Foreskin fibroblast (primary cell): ENCODE measurements at places on chromosomes 1 and 21.
A peak's percentile ranks its signal among the peaks of the same experiment; 100 is the strongest.

GRCh38 chr1:241639623-241640148, 483 bp downstream of the CHML start:
- DNase-seq: peak; percentile 49

DNA sequence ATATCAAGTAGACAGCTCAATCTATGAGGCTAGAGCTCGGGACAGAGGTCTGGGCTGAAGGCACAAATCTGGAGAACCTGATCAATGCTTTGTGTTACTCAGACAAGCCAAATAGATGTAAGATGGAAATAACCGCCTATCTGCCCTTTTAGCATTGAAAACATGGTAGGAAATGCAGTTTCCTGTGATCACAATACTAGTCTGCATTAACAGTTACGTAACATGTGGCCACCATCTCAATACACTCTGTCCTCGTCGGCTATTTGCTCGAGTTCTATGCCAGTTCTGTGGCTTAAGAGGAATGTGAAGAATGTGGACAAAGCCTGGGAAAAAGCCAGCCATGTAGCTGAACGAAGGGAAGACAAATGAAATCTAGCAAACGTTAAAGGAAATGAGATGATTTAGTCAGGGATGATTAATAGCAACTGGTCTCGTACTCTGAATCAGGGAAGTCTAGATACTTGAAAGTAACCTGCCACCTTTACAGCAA, 73.3 kb downstream of the HSF2BP start:
- DNase-seq: peak; percentile 97

DNA sequence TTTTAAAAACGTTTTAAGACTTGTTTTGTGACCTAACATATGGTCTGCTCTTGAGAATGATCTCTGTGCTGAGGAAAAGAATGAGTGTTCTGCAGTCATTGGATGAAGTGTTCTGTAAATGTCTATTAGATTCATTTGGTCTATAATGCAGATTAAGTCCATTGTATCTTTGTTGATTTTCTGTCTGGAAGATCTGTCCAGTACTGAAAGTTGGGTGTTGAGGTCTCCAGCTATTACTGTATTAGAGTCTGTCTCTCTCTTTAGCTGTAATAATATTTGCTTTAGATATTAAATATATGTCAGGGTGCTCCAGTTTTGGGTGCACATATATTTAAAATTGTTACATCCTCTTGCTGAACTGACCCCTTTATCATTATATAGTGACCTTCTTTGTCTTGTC, 43.2 kb downstream of the CELF3 start:
- no peak for DNase-seq

DNA sequence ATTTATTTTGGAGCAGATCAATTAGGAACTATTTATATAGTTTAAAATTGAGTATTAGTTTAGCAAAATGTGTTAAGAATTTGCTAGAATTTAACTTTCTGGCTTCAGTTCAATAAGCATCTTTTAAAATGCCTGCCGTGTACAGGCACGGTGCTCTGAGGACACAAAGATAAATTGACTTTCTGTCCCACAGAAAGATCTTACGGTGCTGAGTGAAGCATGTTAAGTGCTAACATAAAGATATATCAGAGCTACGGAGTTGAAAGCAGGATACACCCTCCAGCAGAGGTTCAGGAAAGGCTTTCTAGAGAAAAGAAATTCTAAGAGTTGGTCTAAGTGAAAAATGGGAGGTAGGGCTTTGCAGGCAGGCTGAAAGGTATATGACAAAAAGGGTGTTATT, 305.4 kb downstream of the GRIK1 start:
- no peak for DNase-seq

GRCh38 chr1:184322253-184322652, 64.6 kb upstream of the C1orf21 start:
- no peak for DNase-seq

- no peak for DNase-seq
Observed at GRCh38 chr21:33950431-33951079, 35.0 kb upstream of the ATP5PO start.

DNA sequence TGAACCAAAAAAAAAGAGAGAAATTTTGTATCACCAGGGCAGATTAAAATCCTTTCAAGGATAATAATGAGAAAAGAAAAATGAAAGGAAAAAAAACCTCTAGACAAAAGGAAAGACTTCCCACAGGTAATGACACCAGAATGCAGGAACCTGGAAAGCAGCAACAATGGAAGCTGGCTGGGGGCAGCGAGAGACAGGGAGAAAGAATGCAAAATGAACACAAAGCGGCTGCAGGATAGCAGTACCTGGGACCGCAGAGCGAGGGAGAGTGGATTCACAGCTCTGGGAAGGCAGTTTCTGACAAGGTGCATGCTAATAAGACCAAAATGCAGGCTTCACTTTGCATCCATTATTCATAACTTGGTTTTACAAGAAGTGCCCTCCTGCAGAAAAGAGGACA, 349.0 kb downstream of the SIPA1L2 start:
- no peak for DNase-seq

GRCh38 chr1:101245246-101245927, 8.6 kb downstream of the S1PR1 start:
- DNase-seq: no peak

- DNase-seq: no peak
Observed at GRCh38 chr1:15001317-15001915, 152.1 kb upstream of the TMEM51 start.

DNA sequence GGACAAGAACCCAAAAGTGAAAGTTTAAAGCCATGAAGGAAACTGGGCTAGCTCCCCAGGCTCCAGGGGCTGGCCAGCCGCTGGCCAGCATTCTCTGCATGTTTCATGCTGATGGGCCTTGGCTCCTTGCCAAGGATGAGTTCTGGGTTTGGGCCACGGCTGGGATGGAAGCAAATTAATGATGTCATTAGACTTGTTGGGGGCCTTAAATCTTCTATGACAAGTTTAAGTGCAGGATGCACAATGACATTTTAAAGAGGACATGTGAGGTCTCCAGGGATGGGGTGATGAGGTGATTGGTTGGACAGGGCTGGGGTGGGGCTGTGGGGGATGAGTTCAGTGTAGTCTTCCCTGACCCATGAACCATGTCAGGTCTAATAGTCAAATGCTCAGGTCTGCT, 199.6 kb downstream of the TRABD2B start:
- no peak for DNase-seq

- peak; percentile 75 for DNase-seq
Observed at GRCh38 chr1:115976062-115976920, at the start of gene SLC22A15. SLC22A15 (plus strand) TSS chr1:115976513; CDS start chr1:115976628, 115 bp downstream.

GRCh38 chr1:243723050-243723449, 127.0 kb downstream of the AKT3 start:
- no peak for DNase-seq

DNA sequence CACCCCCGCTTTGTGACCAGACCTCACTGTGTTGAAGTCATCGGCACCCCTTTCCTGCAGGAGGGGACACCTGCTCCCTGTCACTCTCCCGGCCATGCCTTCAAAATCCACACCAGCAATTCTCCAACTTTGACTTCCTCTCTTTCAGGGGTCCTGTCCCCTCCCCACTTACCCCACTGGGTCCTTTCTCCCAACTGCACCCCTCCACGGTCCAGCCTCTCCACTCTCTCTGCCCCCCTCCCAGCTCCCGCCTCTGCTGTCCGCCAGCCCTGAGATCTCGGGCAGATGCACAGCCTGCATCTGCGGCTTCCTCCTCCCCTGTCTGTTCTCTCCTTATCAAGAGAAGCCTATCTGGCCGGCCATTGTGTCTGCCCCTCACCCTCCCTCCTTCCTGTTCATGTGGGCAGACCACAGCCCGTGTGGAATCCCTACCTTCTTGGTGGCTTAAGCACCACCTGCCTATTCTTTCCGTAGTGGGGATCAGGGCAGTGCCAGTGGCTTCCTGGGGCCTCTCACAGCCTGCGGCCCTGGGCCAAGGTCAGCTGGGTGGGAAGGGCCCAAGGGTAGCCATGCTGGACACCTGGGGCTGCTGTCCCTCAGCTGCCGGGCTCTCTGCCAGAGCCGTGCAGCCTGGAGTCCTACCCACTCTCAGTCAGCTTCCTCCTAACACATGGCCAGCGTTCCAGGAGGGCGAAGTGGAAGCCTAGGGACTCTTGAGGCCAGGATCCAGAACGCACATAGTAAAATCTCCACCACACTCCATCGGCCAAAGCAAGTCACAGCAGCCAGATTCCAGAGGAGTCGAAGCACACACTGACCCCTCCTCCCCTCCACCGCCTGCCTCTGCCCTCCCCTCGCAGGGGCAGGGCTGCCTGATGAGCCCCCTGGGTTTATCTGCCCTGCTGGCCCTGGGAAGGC, 5.1 kb upstream of the HES4 start:
- DNase-seq: no peak

DNA sequence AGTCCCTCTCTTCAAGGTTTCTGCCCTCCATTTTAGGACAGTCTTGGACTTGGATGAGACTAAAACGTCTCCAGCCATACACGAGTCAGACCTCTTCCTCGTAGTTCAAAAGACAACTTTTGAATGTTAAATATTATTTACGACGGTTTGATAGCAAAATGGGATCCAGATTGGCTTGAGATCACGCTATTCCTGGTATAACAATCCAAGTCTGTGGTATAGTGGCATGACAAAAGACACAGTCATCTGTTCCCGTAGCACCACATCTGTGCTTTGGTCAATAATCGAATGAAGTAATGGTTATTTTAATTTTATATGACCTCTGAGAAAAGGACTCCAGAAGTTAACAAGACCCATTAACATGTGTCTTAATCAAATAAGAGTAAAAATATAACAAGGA, 7.0 kb downstream of the PCP4 start:
- no peak for DNase-seq

GRCh38 chr1:112744009-112744578, 29.0 kb upstream of the PPM1J start:
- peak; percentile 64 for DNase-seq

GRCh38 chr1:41917835-41918449, 780 bp downstream of the HIVEP3 start:
- DNase-seq: peak; percentile 67

- no peak for DNase-seq
Observed at GRCh38 chr1:41282679-41283317, 40.7 kb upstream of the SCMH1 start.

- DNase-seq: no peak
Observed at GRCh38 chr1:67190942-67191341, 24.7 kb downstream of the IL23R start.

DNA sequence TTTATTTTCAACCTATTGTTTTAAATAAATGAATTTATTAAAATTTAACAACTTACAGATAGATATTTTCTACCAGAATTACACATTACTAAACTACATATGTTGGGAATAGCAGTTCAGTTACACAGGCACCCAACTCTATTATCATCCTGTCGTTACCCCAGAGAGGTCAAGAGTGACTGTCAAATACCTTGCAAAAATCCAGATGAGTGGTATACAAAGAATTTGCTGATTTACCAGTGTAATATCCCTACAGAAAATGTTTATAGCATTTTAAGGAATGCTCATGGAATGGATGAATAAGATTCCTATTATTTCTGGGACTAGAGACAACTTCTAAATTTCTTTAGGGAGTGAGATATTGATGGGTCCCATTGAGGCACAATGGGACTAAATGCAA, 300.7 kb upstream of the RGS18 start:
- DNase-seq: peak; percentile 4

DNA sequence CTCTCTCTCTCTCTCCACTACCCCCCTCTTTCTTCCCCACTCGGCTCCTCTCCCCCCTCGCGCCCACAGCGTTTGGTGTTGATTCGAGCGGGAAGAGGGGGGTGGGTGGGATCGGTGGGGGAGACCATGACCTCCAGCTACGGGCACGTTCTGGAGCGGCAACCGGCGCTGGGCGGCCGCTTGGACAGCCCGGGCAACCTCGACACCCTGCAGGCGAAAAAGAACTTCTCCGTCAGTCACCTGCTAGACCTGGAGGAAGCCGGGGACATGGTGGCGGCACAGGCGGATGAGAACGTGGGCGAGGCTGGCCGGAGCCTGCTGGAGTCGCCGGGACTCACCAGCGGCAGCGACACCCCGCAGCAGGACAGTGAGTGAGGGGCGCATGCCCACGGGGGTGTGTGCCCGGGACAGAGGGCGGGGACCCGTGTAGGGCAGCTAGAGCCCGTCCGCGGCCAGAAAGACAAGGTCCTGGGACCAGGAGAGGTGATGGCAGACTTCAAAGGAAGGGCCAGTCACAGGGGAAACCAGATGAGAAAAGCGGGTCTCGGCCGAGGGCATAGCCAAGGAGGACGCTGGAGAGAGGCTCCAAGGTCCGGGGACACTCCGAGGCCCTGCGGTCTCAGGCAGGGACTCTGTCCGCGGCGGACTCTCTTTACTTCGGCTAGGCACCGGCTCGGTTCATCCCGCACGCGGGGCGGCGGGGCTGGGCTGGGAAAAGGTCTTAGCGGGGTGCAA, at the start of gene PRRX1:
Gene PRRX1 (plus strand): TSS at position 39 of the 735 bp plus-strand sequence. CDS start 88 bp downstream, at position 127.
- DNase-seq: no peak
